Tongue (tissue), 3 donors: ENCODE measurements at places on chromosomes 5 and 9. TPM values are rescaled to one million over a fixed set of nuclear protein-coding genes. Genes with fewer than 3 reads are reported as not detected.

Gene GRXCR2
- not detected for total RNA-seq

Gene BNC2
- total RNA-seq, result 25.8 TPM

Gene SPINK1
- total RNA-seq, result not detected

Gene FAM221B
- total RNA-seq, result not detected

Gene SPINK7
- not detected for total RNA-seq

Gene BAAT
- total RNA-seq, result 0.41 TPM

Gene FGF10
- 18.4 TPM for total RNA-seq

Gene TMEM232
- 3.8 TPM for total RNA-seq

Gene INSL4
- total RNA-seq, result not detected

Gene SPATA31A1
- total RNA-seq, result not detected

Gene LSM11
- total RNA-seq, result 7.5 TPM

Gene MEF2C
- total RNA-seq, result 535 TPM

Gene GRM6
- not detected for total RNA-seq

Gene SOX30
- total RNA-seq, result 0.10 TPM
